ENCODE measurements at places on chromosomes 5 and 9.

DNA sequence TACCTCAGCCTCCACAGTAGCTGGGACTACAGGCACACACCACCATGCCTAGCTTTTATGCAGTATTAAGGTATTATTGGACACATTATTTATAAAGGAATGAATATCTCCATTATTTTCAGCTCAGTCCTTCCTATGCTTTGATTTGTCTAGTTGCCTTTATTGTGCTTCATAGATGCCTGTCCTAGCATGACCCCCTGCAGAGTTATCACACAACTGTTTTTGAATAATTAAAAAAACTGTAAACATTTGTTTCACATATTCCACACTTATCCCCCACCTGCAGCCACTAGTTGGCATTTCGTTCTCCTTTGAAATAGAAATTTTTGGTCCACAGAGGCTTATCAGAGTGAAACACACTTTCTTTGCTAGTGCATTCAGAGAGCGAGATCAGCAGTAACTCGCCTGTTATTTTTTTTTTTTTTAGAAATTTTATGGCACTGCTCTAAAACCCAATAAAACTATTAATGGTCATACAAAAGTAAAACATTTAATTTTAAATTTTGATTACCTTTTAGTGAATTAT is 151.8 kb upstream of the RASA1 start:
- DNase-seq, result no peak

DNA sequence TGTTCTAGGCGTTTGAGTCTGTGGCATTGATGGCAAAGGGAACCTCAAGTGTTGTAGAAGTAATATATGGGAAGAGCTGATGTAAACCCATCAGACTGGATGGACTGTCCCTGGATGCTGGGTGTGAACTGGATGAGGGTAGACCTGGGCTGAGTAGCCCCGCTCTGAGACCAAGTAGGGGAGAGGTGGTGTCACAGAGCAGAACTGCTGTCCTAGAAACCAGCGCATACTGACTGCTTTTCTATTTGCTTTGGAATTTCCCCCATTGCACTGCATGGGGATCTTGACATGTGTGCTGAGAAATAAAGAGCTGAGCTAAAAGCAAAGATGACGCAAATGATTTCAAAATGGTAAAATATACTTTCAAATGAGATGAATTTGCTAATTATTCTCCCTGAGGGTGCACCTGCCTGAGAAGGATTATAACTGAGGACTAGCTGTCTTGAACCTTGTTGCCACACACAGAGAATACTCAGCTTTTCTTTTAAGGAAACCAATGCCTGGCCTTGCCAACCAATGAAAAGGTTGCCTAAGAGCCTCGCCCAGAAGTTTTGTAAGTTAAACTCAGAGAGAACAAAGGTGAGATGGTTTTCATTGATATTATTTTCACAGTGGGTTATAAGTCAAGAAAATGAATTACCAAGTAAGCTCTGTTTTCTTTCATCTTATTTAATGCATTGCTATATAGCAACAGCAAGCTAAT is 44.8 kb downstream of the NIM1K start:
- no peak for DNase-seq

DNA sequence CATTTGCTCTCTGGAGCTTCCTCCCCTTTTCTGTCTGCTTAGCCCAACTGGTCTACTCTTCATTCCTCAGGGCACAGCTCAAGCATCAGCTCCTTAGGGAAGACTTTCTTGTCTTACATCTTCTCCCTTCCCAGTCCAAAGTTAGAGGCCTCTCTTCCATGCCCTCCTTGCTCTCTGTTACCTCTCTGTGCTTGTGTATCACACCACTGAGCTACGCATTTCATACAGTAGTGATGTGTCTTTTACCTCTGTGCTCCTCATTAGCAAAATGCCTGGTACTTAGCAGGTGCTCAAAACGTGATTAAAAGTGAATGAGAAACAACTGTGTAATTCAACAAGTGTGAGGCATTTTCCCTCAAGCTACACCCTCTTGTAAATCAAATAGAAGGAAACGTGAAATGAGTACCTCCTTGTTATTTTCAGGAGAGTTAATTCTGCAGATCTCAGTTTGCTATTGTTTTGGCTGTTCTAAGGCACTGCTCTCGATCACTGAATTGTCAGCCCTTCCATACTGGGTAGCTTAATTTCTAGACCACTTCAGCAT is 39.0 kb downstream of the ERAP1 start:
- no peak for DNase-seq

DNA sequence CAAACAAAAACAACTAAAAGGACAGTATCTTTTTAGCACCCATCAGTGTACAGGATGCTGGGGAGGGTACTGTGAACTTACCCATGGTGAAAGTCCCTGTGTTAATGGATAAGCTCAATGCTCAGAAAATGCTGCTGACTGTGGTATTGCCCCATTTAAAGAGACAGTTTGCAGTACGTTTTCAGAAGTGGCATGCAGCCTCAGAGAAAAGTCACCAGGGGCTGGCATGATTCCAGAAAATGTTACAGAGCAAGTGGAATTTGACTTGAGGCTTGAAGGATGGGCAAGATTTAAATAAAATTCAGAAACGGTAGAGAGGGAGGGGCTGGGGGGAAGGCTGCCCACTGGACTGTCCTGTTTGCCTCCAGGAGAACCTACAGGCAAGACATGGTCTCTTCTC is 7.2 kb downstream of the S1PR3 start:
- peak; percentile 49 for DNase-seq

DNA sequence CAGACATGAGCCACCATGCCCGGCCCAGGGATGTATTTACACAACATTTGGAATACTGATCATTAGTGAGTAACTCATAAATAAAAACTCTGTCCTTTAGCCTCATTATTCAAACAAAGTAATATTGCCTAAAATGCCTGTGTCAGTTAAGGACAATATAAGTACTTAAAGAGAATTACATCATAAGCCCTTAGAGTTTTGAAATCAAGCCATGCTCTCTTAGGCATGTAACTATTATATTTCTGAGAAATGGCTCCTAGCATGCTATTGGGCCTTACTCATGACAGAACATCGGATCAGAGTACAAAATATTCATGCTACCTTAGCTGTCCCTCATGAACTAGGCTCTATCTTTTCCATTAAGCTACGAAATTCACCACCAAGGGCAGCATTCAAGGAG is 309.3 kb downstream of the CHSY3 start:
- DNase-seq, result peak; percentile 27

DNA sequence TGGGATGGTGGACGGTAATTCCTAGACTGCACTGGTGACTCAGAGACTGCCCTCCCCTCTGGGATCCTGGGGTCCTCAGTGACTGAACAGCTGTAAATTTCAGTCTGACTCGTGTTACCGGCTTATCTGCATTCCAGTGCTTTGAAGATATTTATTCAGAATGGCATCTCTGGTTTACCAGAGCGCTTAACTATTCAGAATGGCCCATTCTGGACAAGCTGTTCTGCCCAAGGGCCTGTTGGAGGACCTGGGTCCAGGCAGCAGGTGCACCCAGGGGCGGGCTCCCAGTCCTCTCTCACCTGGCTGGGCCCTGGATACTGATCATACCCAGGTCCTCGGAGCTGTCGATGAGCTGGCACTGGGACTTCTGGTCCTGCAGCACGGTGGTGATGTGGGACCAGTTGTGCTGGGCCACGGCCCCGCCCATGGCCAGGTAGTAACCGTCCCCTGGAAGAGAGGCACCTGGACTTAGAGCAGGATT is 48.0 kb downstream of the SARDH start:
- no peak for DNase-seq

DNA sequence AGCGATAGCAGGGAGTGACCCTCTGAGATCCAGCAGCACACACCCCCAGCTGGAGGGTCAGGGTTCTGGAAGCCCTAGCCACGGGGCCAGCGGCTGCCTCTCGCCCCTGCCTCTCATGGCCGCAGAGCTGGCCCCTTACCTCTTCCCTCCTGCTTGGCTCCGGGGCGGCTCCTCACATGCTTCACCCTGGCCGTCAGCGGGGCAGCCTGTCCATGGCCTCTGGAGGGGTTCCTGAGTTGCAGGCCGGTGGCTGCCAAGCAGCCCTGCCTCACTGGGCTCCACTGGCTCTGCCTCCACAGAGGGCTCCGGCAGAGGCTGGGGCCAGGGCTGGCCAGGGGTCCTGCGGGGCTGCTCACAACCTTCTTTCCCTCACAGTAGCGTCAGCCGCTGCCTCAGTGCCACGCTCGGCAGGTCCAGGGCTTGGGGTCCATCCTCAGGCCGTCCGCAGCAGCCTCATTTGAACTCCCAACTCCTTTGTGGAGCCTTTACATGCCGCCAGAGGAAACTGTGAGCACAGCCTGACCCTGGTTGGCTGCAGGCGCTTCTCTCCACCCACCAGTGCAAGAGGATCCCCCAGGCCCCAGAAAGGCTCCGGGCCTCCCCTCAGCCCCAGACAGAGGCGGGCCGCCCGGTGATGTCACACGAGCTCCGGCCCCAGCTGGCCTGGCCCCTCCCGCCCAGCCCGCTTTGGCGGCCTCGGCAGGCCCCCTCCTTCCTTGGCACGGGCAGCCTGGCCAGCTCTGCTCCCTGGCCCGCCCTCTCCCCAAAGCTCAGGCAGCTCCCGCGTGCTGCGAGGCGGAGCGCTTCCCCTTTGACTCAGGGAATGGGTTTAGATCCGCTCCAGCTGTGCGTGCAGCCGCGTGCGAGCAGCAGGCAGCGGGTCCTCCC is at the start of gene ANGPTL2:
Gene ANGPTL2, minus strand, starts transcription at position 460 of the 888 bp plus-strand sequence. CDS start 13,904 bp downstream, outside the sequence.
- peak; percentile 87 for DNase-seq

GRCh38 chr5:174229514-174230370 is 184.2 kb downstream of the NSG2 start:
- DNase-seq, result peak; percentile 70

GRCh38 chr5:102554728-102555127 is 55.9 kb upstream of the SLCO6A1 start:
- DNase-seq, result peak; percentile 39

DNA sequence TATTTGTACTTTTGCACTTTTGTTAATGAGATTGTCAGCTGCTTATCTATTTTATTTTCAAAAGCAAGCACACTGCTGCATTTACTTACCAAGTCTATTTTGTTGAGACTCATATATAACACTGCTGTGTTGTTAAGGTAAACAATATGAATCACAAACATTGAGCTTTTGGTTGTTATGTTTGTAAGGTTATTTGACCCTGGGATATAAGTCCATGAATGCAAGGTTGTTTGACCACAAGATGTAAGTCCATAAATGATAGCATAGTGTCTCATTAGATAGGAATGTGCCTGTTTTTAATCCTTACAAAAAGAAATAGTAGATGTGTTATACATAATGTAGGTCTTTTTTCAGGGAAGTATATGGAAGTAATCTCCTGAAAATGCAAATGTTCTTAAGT is 845.9 kb downstream of the CDH9 start:
- peak; percentile 0 for DNase-seq

DNA sequence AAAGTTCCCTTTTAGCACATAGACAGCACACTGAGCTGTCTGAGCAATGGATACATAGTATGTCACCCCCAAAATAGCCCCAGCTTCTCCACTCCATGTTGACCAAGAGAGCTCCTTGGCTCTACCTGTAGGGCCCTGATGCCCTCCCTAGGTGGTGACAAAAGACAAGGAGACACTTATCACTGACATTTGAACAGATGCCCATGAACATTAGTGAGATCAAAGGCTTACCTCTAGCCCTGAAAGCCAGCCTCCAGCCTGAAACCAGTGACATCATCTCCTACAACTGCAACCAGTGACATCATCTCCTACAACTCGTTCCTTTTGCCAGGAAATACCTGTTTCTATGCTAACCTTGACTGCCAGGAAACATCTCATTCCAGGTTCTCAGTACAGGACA is 122.7 kb downstream of the FSTL4 start:
- DNase-seq, result no peak

DNA sequence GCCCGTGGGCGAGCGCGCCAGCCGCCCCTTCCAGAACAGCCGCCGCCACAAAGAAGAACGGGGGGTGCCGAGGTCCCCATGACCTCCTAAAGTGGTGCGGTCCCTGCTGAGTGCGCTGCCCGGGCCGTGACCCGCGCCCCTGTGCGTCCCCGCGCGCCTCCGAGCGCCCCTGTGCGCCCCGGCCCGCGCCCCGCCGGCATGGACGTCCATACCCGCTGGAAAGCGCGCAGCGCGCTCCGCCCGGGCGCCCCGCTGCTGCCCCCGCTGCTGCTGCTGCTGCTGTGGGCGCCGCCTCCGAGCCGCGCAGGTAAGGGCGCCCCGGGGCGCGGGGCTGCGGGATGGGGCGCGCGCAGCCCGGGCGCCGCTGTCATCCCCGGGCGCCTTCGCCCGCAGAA is 384 bp downstream of the COL5A1 start:
- DNase-seq, result no peak

DNA sequence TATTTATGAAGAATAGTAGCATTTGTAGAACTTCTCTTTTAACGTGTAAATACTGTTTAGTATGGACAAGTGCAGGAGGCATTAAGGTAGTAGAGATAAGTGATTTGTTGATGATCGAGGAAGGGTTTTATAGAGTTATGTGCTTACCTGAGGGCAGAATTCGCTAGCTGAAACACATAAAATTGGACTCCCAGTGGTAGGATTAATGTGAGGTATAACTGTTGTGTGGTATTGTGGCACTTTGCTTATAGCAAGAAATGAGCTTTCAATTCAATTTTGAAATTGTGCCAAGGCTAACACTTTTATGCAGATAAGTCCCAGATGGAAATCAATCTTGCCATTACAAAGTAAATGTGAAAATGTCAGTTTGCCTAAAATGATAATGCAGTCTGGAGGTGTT is 1.2 kb downstream of the AP3S1 start:
- no peak for DNase-seq

- peak; percentile 21 for DNase-seq
These were observed 24.8 kb downstream of the PLPP1 start for GRCh38 chr5:55509796-55510522.

DNA sequence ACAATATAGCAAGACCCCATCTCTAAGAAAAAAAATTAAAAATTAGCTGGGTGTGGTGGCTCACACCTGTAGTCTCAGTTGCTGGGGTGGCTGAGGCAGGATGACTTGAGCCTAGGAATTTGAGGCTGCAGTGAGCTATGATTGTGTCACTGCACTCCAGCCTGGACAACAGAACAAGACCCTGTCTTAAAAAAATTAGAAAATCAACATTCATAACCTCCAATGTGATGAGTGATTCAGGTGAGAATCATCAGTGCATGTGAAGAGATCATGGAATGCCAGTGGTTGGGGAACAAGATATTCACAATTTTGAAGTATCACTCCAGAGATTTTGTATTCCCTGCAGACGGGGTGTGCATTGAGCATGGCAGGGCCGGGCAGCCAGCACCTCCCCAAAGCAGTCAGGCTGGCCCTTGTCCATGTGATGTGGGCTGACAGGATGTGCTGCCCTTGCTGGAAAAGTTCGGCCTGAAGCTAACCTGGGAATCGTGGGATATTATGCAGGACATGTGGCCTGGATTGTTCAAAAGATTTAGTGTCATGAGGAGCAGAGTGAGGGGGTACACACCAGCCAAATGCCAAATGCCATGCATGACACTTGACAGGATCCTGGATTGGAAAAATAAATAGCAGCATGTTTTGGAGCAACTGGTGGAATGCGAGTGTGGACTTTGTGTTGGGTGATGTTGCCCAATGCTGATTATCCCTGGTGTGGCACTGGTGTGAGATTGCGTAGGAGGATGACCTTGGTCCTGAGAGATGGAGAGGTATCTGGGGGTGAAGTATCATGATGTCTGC is 189.0 kb downstream of the RGS3 start:
- no peak for DNase-seq

- DNase-seq, result peak; percentile 38
These were observed 17.7 kb downstream of the RALGDS start for GRCh38 chr9:133103183-133103986.

GRCh38 chr5:149654231-149654630 is 72.9 kb downstream of the ARHGEF37 start:
- no peak for DNase-seq

All from choroid plexus epithelial cell (primary cell).